ENCODE measurements at places on chromosomes 13 and 19.

DNA sequence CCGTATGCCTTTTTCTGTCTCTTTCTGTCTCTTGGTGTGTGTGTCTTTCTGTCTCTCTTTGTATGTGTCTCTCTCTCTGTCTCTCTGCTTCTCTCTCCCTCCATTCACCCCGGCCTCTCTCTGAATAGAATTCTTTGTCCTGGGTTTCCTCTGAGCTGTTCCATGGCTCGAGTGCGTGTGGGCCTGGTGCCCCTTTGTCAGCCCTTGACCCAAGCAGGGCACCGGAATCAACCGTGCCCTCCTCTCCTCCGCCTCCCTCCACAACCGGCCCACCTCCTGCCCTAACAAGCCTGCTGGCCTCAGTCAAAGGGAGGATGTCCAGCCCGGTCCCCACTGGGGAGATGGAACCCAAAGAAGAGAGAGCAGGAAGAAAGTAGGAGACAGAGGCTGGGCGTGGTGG is 3.2 kb downstream of the AXL start:
- DNase-seq: no peak

DNA sequence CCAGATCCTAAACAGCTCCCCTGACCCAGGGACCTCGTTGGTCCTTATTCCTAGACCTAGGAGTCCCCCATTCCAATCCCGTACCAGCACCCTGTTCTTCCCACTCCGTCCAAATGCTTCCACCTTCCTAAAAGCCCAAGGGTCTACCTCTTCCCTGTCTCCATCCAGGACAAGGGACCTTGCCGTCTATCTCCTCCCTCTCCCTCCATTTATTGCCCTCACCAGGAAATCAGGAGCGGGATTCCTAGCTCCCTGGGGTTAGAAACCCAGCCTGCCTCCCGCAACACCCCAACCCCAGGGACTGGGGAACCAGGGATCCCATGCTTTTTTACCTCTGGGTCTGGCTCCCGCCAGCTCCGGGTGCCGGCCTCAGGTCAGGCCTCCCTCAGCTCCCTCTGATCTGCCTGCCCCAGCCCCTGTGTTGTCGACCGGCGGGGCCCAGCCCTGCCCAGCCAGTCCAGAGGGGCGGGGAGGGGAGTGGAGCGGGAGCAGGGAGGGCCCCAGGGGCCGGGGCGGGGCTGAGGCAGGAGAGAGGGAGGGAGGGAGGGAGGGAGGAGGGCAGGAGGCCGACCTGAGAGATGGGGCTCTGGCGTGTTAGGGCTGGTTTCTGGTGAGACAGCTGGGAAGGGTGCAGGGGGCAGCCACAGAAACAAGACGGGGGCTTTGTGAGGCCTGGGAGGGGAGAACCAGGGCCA is at the start of gene B3GNT8:
B3GNT8 (minus strand) TSS at position 423 of the 695 bp plus-strand sequence. CDS start 596 bp downstream, outside the sequence.
- DNase-seq: no peak

- DNase-seq: no peak
Observed at GRCh38 chr19:51489113-51489512, 10.8 kb downstream of the CEACAM18 start.

- no peak for DNase-seq
Observed at GRCh38 chr19:55360902-55361301, 2.2 kb downstream of the GARIN5B start.

- no peak for DNase-seq
Observed at GRCh38 chr13:46559272-46559805, 6.4 kb downstream of the LRCH1 start.
